ENCODE measurements at places on chromosomes 3 and 15. TPM values are rescaled to one million over a fixed set of nuclear protein-coding genes. Genes with fewer than 3 reads are reported as not detected.
A peak's percentile ranks its signal among the peaks of the same experiment; 100 is the strongest.

- DNase-seq, result no peak
- no peak overlapping the region for H3K27ac ChIP-seq
- H3K4me3 ChIP-seq, result no peak overlapping the region
- no peaks in the 10 kb centered on the region for H3K27me3 ChIP-seq
- H3K36me3 ChIP-seq, result peaks cover 18% of the 10 kb centered on the region
Measured at GRCh38 chr3:33037471-33037870, 59.5 kb downstream of the GLB1 start.

DNA sequence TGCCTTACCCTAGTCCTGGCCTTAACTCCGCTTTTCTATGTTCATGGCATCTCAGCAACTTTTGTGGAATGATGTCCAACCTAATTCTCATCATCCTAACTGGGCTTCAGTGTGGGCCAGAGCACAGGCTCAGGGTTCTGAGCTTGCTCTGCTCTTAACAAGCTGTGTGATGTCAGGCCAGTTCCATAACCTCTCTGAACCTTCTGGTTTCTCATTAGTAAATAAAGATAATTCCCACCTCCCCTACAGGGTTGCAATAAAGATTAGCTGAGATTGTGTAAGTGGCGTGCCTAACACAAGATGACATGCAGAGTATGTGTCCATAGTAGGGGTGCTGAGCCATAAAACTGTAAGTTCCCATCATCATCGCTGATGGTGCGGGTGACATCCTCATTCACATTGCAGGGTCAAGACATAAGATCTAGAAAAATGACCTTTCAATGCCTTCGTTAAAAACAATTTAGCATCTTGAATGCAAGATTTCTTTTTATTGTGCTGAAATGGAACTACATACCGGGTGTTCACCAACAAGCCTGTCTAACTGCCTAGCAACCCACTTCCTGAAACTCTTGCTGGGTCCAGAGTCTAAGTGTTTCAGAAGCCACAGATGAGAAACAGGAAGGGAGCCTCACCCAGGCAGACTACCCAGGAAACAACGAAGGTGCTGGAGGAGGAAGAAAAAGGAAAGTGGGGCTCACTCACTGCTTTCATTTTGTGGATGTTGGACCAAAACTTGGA is 36.2 kb downstream of the CDCP1 start:
- peaks cover 4% of the 10 kb centered on the region for H3K4me1 ChIP-seq
- DNase-seq, result no peak
- H3K36me3 ChIP-seq, result no peaks in the 10 kb centered on the region
- H3K27ac ChIP-seq, result no peak overlapping the region
- H3K27me3 ChIP-seq, result no peaks in the 10 kb centered on the region
- H3K4me3 ChIP-seq, result no peak overlapping the region

Gene VEPH1
- total RNA-seq, result 0.21 TPM

DNA sequence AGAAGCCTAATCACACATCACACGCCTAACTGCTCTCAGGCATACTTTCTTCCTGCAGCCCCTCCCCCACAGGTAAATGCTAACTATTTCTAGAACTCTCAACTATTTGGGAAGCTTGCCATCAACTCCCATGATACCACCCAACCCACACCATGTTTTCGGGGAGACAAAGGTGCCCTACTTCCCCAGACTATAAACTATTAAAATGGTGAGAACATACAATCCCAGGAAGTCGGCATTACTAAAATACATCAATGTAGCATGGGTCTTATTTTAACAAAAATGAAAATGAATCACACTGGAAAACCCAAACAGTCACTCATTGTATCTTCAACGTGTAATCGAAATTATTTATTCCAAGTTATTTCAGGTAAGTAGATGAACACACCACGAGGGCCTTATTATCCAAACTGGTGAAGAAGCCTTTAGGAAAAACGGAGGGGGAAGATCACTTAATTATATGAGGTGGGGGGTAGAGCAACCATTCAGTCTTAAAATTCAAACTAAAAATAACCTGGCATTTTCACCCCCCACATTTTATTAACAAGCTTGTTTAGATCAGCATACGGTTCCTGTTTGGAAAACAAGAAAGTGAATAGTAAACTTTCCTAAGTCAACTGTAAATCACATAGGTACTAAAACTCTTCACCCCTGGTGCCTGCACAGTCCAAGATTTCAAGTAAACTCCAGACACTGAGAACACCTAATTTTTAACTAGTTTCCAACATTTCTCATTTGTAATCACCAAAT is 1.9 kb downstream of the TBL1XR1 start:
- peak overlapping the region; percentile 97 for H3K27ac ChIP-seq
- H3K4me3 ChIP-seq, result peak overlapping the region; percentile 98
- no peaks in the 10 kb centered on the region for H3K27me3 ChIP-seq
- H3K4me1 ChIP-seq, result peaks cover 17% of the 10 kb centered on the region

Gene GOLGA8S
- 0.14 TPM for total RNA-seq

Gene CCRL2
- total RNA-seq, result 4.4 TPM

- no peak overlapping the region for H3K4me3 ChIP-seq
- H3K4me1 ChIP-seq, result no peaks in the 10 kb centered on the region
- H3K36me3 ChIP-seq, result peaks cover 17% of the 10 kb centered on the region
- H3K27me3 ChIP-seq, result no peaks in the 10 kb centered on the region
- H3K27ac ChIP-seq, result no peak overlapping the region
Measured at GRCh38 chr15:84023636-84024035, 211.9 kb upstream of the GOLGA6L4 start.

Gene CSK
- total RNA-seq, result 61.6 TPM

DNA sequence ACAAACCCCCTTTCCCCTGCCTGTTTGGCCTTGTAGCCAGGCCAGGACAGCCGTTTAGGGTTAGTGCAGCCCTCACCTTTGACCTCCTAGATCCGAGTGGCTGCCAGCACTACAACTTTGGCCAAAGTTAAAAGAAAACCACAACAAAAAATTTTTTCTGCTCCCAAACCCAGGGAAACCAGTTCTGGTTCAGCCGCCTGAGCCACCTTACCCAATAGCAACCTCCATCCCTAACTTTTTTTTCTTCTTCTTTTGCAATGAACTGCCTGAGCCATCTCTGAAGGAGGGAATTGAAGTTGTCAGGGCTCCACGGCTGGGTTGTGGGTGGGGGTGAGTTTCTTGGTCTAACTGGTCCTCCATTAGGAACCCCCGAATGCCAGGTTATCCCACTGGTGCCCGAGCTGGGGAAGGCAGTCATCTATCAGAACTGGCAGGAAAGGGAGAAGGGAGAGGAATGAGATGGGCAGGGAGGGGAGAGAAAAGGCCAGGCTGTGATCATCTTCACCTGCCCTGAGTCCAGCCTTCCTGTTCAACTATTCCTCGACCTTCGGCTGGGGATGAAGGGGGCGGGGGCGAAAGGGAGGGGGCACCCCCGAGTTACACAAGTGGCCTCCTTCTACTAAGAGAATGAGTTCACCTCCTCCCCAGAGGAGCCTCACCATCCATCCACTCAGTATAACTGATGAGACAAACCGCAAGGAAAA is 6.2 kb upstream of the NR2F2 start:
- H3K36me3 ChIP-seq, result no peaks in the 10 kb centered on the region
- no peak for DNase-seq
- H3K4me1 ChIP-seq, result no peaks in the 10 kb centered on the region

- no peaks in the 10 kb centered on the region for H3K36me3 ChIP-seq
- no peak overlapping the region for H3K27ac ChIP-seq
Measured at GRCh38 chr15:71806452-71806931, 3.9 kb upstream of the NR2E3 start.

DNA sequence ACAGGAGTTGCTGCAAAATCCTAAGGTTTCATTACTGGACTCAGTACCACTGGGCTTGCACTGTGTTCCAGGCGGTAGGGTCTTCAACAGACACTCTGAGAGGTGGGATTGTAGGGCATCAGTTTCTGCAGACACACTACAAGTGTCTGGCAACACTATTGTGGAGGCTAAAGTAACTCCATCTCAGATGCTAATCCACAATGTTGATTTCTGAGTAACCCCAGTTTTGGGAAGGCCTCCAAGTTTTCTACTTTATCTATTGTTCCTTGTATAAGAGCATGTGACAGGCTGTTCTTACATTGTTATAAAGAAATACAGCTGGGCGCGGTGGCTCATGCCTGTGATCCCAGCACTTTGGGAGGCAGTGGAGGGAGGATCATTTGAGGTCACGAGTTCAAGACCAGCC is 2.5 kb upstream of the ABHD5 start:
- peaks cover 24% of the 10 kb centered on the region for H3K4me1 ChIP-seq
- H3K27ac ChIP-seq, result no peak overlapping the region
- no peaks in the 10 kb centered on the region for H3K36me3 ChIP-seq
- H3K4me3 ChIP-seq, result no peak overlapping the region

DNA sequence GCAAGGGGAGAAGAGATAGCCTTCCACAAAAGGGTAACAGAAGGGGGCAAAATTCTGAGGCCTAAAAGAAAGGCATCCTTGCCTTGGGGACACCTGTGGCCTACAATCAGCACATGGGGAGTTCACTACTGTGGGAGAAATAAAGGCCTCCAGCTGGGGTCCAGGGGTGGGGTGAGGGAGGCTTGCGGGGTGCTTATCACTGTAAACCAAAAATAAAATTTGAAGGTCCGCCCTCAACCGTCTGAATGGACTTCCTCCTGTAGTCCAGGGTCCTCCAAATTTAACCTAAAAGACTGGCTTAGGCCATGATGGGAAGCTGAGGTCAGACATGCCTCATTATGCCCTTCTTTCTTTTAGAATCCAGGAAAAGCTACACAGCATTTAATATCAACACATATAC is 2.1 kb upstream of the POLR2M start:
- H3K27ac ChIP-seq, result no peak overlapping the region
- peaks cover 18% of the 10 kb centered on the region for H3K4me1 ChIP-seq
- H3K36me3 ChIP-seq, result no peaks in the 10 kb centered on the region
- no peak overlapping the region for H3K4me3 ChIP-seq
- H3K27me3 ChIP-seq, result no peaks in the 10 kb centered on the region

DNA sequence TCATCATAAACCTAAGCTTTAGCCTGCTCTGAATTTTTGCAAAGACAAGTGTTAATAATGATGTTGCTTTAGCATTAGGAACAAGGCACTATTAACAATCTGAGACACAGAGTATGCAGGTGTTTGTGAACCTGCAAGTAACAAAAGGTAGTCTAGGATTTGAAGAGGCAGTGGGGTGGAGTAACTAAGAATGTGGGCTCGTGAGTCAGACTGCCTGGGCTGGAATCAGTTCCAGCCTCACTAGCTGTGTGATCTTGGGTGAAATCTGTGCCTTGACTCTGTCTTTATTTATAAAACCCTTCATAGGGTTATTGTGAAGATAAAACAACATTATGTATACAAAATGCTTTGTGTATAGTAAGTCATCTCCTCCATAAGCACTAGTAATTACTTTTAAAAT is 610.6 kb upstream of the CFAP20DC start:
- no peaks in the 10 kb centered on the region for H3K36me3 ChIP-seq
- no peak overlapping the region for H3K27ac ChIP-seq
- H3K27me3 ChIP-seq, result no peaks in the 10 kb centered on the region
- no peak for DNase-seq

Gene ADAMTS9
- total RNA-seq, result 104 TPM

DNA sequence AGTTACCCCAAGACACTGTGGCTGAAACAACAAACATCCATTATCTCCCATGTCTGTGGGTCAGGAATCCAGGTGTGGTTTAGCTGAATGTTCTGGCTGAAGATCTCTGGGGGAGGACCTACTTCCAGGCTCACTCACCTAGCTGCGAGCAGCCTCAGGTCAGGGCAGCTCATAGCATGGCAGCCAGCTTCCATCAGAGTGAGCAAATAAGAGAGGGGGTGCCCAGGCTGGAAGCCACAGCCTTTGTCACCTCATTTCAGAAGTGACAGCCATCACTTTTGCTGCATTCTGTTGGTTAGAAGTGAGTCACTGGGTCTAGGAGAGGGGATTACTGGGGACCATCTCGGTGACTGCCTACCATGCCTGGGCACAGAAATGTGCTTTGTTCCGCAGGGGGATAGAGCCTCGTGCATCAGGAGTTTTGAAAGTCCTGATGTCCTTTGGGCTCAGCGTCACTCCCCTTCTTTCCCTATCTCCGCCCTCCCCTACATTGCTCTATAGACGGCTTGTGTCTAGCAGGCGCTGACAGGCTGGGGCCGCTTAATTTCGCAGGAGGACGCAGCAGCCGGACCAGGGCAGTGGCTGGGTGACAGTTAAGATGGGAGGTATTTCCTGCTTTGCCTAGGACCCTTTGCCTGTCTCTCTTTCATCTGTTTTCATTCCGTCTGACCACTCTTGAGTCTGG is 25.4 kb downstream of the TGM4 start:
- no peaks in the 10 kb centered on the region for H3K4me1 ChIP-seq
- DNase-seq, result no peak
- no peak overlapping the region for H3K27ac ChIP-seq
- no peak overlapping the region for H3K4me3 ChIP-seq
- H3K36me3 ChIP-seq, result no peaks in the 10 kb centered on the region

Gene CBLB
- 145 TPM for total RNA-seq

Gene ZNF80
- not detected for total RNA-seq
